ENCODE measurements at places on chromosomes 1 and 21. TPM values are rescaled to one million over a fixed set of nuclear protein-coding genes. Genes with fewer than 3 reads are reported as not detected.
A peak's percentile ranks its signal among the peaks of the same experiment; 100 is the strongest.

GRCh38 chr21:23811805-23812204, 1795.5 kb downstream of the MRPL39 start:
- DNase-seq = no peak

GRCh38 chr1:30123896-30124295, 599.5 kb downstream of the MATN1 start:
- DNase-seq = peak; percentile 31

GRCh38 chr1:223706077-223706973, 6.0 kb upstream of the CAPN2 start:
- no peak for DNase-seq

DNA sequence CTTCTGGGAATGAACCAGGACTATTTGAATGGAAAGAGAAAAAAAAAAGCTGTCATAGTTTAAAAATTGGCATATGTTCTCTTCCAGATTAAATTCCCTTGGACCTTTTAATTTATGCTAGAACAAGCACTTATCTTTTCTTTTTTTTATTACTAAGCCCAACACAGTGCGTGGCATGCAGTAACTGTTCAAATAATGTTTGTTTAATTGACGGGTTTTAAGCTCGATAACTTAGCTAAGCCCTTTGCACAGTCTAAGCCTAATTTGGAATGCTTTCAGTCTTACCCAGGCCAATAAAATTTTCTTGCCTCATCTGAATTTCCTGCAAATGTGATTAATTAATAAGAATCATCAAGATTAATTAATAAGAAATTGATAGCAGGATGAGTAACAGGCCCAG, 39.3 kb upstream of the EDEM3 start:
- no peak for DNase-seq

DNA sequence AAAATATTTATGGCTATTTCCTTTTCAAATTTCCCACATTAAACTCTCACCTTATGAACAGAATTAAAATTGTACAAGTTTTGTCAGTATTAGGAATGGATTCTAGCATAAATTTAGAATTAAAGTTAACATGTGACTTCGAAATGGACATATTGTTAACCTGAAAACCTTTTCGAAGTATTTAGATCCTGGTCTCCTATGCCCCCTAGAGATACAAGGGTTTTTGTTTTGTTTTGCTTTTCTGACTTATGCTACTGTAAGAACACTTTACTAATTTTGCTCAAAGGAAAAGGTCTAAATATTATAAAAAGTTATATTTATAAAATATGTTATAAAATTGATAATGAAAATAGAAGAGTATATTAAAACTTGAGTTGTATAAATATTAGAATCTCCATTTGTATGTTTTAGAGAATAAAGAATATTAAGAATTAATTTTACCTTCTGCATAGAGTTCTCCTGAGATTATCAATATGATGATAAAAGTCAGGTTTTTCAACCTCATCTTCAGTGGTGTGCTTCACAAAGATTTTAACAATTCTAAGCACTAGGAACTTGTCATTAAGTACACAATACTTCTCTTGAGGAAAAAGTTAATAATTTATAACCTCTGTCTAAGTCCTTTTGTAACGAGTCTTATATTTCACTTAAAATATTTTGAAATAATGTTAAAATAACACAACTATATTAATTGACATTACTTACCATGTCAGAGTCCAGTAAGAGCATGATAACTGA, at the start of gene F13B:
TSS of gene F13B (minus strand) at position 542 of the 738 bp plus-strand sequence. CDS start at position 505, 37 bp downstream.
- DNase-seq = no peak

NECAP2 gene
- 21.8 TPM for total RNA-seq
